Occipital lobe (tissue), 3 donors: ENCODE measurements at places on chromosomes 16 and 17. TPM values are rescaled to one million over a fixed set of nuclear protein-coding genes. Genes with fewer than 3 reads are reported as not detected.

DNA sequence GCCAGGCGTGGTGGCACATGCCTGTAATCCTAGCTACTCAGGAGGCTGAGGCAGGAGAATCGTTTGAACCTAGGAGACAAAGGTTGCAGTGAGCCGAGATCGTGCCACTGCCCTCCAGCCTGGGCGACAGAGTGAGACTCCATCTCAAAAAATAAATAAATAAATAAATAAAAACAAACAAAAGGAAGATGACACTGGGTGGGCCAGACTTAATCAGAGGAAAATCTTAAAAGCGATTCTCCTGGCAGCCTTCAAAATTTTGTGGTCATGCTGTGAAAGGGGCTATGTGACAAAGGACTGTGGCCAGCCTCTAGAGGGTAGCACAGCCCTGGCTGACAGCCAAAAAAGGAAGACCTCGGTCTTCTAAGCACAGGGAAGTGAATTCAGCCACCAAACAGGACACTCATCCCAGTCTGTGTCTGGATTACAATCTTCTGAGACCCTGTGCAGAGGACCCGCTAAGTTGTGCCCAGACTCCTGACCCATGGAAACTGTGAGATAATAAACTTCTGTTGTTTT is 391.1 kb downstream of the CNTNAP4 start:
- DNase-seq, result no peak

- no peak for DNase-seq
Observed at GRCh38 chr16:19213885-19214284, 45.8 kb downstream of the SYT17 start.

GRCh38 chr17:10067446-10068143 is 130.8 kb downstream of the GAS7 start:
- no peak for DNase-seq

DNA sequence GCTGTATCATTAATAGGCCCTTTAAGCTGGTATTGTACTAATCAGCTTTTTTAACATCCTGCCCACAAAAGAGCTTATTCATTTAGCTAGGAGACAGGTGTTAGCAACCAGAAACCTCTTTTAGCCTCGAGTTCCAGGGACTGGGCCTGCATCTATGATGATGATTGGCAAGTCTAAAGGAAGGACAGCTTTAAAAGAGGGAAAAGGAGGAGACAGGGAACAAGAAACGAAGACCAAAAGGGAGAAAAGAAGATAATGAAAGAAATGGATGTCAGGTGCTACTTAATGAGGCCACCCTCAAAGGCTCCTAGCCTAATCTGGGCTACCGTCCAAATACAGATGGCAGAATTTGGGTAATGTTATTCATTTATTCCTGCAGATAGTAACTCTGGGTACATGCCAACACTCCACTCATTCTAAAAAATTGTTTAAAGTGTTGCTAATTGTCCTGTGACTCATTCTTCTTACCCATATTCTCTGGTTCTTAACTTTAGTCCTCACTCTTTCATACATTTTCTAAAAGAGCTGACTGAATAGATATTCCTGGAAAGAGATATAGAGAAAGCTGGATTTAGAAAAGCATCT is 18.7 kb upstream of the RFFL start:
- no peak for DNase-seq

DNA sequence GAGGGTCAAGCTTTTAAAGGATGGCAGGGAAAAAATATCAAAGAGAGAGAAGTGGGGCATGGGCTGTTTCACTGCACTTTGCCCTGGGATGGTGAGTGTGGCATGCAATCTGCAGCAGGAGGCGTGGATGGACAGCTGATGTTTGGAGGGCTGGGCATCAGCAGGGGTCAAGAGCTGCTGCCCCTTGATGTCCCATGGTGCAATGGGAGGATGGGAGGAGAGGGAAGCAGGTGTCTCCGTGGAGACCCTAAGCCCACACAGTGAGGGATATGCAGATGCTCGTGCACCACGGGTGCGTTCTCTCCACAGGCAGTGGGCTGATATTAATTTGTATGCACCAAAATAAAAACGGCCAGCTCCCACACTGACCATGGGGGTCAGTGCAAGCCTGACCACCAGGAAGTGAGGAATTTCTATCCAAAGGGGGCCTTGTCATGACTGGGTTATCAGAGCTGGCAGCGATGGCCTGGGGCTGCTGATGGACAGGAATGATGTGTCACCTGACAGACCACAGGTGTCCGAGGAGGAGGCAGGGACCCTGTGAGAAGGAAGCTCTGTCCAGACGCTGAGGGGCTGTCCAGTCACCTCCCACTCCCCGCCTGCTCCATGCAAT is 183.6 kb downstream of the IRF8 start:
- DNase-seq, result no peak

DNA sequence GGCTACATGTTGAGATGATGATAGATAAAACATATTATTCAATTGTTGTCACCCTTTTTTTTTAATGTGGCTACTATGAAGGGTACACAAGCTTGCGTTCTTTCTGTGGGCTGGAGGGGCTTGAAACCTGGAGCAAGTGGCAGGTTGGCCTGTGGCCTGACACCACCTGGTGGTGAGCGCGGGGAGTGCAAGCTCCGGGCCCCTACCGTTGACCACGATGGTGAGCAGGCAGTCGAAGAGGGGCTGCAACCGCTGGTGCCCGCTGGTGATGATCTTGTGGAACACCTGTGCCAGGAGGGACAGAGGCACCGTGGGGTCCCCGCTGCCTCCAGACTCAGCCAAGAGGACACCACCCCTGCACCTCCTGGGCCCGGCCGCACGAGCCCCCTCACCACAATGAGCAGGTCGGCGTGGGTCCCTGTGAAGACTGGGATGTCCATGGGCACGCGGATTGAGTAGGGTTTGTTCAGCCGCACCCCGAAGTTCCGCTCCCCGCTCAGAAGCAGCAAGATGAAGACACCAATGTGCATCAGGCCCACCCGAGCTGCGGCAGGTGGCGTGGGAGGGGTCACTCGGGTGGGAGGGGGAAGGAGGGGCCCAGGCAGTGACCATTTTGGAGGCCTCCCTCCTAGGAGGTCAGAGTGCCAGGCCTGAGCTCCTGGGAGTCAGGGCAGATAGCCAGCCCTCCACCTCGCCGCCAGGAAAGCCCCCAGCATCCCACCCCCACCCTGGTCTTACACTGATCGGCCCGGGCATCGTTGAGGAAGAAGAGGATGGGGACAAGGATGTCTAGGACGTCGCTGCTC is 14.4 kb downstream of the HID1 start:
- peak; percentile 46 for DNase-seq

DNA sequence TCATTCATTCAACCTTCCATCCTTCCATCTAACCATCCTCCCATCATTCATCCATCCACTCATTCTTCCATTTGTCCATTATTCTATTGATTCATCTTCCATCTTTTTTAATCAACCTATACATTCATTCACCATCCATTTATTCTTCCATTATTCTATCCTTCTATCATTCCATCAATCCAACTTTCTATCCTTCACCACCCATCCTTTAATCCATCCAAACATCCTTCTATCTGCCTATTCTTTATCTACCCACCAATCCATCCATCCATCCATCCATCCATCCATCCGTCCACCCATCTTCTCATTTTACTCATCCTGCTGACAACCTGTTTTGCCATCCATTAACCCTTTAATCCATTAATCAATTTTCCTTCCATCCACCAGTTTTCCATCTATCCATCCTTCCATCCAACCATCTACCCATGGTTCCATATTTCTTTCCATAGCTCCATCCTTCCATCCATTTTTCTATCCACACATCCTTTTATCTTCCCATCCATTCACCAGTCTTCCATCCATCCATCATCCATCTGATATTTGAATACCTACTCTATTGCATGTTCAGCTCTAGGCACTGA is 21.8 kb upstream of the WFDC1 start:
- DNase-seq, result no peak

- DNase-seq, result no peak
Observed at GRCh38 chr17:66426397-66427033, 124.1 kb downstream of the PRKCA start.

DNA sequence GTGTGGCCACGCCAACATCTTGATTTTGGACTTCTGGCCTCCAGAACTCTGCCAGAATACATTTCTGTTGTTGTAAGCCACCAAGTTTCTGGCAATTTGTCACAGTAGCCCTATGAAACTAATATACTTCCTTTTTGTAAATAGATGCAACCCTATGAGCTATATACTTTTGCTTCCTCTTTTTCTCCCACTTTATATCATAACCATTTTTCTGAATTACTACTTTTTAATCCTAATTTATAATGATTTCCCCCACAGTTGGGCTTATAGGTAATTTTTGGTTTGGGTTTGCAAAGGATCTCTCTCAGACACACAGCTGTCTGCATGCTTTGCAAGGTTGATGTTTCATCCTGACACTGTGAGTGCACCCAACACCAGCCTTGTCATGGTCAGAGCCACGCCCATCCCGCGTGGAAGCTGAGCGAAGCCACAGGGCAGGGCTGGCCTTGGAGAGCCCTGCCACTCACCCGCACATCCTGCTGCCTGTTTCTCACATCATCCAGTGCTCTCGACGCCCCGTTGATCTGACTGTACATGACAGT is 5.8 kb downstream of the TRIM25 start:
- no peak for DNase-seq

- DNase-seq, result no peak
Observed at GRCh38 chr17:74272731-74273201, 1.3 kb upstream of the DNAI2 start.

DNA sequence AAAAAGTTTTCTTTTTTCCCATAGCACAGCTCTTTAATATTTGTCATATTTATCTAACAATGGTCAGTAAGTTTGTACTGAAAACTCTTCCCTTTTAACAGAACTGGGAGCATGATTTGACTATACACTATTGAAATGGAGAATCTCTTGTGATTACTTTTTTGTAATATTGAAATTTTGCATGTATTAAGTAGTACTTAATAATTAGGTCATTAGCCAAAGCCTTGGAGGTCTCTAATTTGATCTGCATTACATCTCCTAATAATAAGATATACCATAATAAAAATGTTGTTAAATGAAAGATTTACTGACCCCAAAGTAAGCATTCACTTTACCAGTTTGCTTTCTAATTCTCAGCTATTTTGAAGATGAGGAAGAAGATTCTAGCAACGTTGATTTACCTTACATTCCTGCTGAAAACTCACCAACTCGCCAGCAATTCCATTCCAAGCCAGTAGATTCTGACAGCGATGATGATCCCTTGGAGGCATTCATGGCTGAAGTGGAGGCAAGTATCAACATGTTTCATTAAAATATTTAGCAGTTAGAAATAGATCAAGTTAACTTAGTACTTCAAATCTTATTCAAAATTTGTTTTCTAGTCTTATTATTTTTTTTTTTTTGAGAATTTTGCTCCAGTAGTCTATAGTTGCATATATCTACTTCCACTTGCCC is 18.2 kb downstream of the DDX42 start:
- no peak for DNase-seq

DNA sequence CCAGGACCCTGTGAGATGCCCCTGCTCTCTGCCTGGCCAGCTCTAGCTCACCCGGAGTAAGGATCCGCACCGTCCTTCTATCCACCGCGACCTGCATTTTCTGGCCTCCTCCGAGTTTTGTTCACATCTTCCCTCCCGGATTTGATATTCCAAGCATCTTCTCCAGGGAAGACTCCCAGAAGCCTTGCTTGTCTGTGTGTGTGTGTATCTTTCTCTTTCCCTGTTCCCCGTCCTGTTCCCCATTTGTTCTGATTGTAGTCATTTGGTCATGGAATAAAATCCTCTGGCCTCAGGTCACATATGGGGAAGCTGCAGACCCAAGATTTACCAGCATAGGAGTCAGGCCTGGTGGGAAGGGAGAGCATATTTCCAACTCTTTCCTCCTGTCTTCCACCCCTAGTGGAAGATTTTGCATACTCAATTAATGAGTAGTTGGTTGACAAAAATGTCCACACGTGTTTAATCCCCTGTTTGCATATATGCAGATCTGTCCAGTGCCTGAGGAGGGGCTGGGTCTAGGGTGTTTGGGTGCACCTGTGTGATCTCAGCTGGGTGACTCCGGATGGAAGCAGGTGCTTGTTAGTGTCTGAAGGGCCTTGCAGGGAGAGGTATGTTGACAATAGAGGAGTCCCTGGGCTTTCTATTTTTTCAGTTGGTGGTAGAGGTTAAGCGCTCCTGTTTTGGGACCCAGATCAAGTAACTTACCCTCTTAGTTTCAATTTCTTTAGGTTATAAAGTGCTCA is 1.9 kb downstream of the PRAC1 start:
- no peak for DNase-seq

DNA sequence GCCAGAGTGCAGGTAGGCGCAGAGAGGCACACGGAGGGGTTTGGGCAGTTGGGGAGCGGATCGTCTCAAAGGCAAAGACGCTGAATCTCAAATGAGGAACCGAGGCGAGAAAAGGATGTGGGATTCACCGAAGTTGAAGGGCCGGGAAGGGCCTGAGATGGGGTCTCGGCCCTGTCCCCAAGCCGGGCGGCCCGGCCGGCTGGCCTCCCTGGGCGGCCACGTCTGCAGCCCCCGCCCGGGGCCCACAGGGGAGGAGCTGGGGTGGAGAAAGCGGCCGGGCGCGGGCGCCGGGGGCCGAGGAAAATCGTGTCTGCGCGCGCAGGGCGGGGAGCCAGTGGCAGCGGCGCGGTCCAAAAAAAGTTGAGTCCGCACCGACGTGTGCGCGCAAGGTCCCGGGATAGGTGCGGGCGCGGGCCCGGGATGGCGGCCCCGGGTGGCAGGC is 458 bp downstream of the SLC12A4 start:
- no peak for DNase-seq

DNA sequence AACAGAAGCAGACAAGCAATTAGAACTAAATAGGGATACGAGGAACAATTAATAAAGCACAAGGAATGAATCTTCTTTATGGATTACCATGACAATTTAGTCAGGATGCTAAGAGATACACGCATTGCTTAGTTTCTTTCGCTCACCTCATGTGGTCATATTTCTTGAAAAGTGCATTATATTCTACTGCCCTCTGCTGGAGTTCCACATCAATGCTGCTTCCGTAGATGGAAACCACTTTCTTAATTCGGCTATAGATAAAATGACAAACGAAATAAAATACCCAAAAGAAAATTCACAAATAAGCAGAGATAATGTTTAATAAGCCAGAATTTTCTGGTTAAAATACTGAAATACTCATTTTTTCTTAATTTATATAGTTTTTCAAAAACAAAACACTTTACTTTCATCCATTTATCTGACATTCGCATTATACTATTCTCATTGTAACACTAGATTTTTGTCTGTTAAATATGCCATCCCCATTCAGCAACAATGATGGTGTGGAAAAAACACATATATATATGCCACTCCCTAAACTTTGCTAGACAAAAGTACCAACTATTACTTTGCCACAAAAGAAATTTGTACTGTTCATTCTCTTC is 22.0 kb upstream of the PHLPP2 start:
- no peak for DNase-seq

- no peak for DNase-seq
Observed at GRCh38 chr16:7946142-7946541, 613.5 kb downstream of the RBFOX1 start.

DNA sequence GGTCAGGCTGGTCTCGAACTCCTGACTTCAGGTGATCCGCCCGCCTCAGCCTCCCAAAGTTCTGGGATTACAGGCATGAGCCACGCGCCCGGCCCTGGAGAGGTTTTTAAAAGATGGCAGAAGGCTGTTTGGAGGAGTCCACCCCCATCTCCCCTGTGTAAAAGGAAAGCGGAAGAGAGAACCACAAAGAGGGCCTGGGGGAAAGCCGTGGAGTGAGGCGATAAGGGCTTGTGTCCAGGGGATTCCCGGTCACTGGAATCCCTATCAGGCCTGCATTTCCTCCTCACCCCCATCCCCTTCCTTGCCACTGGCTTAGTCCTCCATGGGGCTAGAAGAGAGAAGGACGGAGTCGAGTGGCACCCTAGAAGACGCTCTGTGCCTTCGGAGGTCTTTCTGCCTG is at the start of gene GP1BA:
TSS of gene GP1BA (plus strand) at position 315 of the 400 bp plus-strand sequence. CDS start 328 bp downstream, outside the sequence.
- no peak for DNase-seq

Gene USP32
- total RNA-seq, result 71.0 TPM

Gene TP53
- 9.4 TPM for total RNA-seq

Gene KLHL10
- total RNA-seq, result not detected

Gene HP
- 1.4 TPM for total RNA-seq

Gene ZNF785
- 16.1 TPM for total RNA-seq

Gene CRYBA1
- not detected for total RNA-seq
